ENCODE measurements at places on chromosomes 7 and 10.

GRCh38 chr10:78407009-78407711, 373.5 kb downstream of the RPS24 start:
- DNase-seq, result peak; percentile 24

- no peak for DNase-seq
These were observed 56.7 kb downstream of the ITIH5 start for GRCh38 chr10:7610026-7610425.

DNA sequence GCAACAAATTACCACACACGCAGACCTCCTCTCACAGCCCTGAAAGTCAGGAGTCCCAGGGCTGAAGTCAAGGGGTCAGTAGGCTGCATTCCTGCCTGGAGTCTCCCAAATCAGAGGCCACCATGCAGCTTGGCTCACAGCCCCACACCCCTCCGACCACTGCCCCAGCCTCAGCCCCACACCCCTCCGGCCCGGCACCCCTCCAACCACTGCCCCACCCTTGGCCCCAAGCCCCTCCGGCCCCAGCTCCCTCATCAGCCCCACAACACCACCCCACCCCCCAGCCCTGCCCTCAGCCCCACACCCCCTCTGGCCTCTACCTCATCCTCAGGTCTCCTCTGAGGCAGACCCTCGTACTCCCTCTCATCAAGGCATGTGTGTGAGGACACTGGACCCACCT, 85.7 kb downstream of the DIP2C start:
- DNase-seq, result no peak

DNA sequence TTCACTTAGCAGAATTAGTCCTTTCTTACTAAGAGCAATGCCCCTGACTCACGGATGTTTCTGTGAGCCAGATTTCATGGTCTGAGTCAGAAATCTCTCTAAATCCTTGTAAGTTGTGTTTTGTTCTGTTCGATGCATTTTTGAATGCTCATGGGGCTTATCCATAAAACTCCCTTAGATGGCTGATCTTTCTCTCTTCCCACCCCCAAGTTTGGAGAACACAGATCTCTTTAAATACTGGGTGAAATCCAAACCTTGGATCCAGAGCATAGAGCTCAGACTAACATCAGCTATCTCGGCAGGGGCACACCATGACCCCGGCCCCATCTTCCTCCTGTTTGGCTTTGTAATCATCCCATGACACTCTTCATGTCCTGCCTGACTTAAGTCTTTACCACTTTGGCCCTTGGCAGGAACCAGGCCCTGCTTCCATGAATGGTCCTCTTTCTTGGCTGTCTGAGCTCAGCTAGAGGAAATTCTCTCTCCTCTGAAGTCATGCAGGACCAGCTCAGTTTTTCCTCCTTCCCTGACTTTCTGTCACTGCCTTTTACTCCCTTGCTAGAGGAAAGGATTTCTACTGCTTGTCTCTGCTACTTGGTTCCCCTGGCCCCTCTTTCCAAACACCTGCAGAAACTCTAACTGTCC, 120.4 kb upstream of the RAB11FIP2 start:
- DNase-seq, result no peak

DNA sequence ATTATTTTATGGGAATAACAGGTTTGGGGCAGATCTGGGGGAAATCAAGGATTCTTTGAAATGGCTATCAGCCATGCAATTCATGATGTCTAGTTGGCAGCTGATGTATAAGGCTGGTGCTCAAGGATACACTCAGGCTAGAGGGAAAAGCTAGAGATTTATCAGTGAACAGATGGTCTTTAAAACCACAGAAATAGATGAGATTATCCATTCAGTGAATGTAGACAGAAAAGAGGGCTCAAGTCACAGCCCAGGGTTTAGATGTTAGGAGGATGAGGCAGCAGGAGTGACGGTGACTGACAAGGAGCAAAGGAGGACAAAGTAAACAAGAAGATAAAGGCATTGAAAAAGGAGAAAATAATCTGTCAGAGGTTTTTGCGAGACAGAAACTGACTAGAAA, 238.7 kb downstream of the CDK14 start:
- no peak for DNase-seq

DNA sequence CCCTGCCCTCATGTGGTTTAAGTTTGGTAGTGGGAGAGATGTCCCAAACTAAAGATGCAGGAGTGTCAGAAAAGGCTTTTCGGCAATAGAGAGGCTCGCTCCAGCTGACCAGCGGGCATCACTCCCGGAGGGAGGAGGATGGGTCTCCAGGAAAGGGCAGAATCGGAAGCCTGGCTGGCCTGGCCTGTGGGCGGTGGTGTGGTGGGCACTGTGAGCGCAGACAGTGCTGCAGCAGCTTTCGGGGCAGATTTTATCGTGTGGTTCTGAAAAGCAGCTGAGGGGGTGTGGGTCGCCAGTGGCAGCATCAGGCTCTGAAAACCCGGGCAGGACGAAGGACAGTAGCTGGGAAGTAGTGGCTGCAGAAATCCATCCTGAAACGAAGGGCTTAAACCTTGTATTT, 12.8 kb downstream of the BNIP3 start:
- DNase-seq, result no peak

GRCh38 chr7:40799493-40800403, 664.9 kb downstream of the SUGCT start:
- DNase-seq, result no peak

- DNase-seq, result no peak
These were observed 2.3 kb upstream of the HOXA13 start for GRCh38 chr7:27202018-27202861.

- no peak for DNase-seq
These were observed 15.5 kb upstream of the SFMBT2 start for GRCh38 chr10:7426349-7426748.

GRCh38 chr10:95333997-95334804, 43.4 kb upstream of the PDLIM1 start:
- DNase-seq, result no peak

DNA sequence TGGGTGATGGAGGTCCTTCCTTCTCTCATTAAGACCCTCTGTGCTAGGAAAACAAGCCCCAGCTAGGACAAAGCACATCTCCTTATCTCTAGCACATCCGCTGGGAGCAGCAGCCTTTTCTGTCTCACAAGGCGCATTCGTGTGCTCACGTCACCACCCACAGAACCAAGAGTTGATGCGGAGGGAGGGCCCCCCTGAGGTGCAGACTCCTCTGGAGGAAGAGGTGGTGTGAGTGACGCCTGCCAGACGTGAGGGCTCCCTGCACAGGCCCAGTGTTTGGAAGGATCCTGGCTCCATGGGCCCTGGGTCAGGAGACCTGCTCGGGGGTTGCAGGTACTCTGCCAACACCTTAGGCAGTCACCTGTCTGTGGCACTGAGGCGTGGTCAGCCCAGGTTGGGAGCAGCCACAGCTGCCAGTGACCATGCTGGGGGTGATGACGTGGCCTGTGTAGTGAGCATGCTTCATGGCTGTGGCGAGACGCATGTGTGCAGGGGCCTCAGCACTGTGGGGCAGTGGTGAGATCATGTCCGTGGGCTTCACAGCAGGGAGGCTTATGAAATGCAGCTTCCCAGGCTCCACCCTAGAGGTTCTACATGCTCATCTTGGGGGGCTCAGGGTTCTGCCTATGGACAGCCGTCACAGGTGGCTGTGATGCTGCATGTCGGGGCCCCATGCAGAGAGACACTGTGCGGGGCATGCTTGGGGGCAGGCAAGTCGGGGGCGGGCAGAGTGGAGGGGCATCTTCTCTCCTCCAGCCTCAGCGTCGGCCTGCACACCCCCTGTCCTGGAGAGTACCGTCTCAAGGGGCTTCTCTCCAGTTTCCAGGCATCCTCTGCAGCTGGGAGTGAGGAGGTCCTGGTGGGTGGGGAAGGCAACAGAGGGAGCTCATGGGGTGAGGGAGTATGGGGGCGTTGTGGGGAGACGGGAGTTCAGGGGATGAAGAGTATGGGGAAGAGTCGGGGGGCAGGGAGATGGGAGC, 56.2 kb upstream of the DPYSL4 start:
- DNase-seq, result no peak

GRCh38 chr10:75395932-75396630, 5.5 kb downstream of the ZNF503 start:
- DNase-seq, result no peak

GRCh38 chr7:6647080-6647479, 10.0 kb downstream of the ZNF316 start:
- no peak for DNase-seq

DNA sequence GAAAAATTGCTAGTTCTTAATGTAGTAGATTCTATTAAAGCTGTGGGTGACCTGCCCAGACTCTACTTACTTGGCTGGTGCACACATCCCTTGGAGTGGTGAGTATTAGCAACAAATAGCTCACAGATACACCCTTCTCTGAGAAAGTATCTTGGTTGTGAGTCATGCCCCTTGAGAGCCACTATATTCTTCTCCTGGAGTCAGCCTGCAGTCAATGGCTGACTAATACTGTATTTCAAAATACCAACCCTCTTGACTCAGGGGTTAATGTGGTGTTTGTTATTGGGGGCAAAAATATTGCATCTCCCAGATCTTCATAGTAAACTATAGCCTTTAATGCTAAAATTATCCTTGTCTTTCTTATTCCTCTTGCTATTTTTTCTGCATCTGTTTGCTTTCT, 354.9 kb downstream of the BMPER start:
- DNase-seq, result no peak

GRCh38 chr7:88628363-88629085, 131.0 kb upstream of the ZNF804B start:
- no peak for DNase-seq

DNA sequence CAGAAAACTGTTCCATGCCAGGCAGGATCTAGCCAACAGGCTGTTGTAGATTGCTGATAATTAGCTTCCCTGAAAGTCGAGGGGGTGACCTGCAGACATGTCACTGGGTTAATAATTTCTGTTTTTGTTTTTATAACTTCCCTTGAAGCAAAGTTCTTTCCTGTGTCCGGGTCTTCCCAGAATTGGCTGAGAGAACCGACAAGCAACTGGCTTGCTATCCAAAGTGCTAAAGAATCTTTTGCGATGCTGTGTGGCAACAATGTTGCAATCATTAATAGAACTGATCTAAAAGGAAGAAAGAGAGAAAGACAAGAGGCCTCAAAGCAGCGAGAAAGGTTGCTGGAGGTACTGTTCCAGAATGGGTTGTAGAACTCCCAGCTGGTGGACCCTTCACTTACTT, 132.1 kb upstream of the DPP6 start:
- no peak for DNase-seq

DNA sequence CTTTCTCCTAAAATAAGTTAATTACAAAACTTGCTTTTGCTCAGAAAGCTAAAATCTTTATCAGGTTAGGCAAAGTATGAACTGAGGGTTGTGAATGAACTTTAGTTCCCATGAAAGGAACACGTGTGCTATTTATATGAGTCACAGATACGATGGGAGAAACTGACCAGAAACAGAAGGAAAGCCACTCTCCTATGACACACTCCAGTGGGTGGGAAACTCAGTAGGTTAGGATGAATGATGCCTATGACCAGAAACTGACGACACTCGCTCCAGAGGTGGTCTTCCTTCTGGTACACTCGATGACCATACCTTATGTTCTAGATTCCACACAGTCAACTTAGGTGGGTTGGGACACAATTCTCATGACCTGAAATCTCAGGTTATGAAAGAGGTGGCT, 215.7 kb upstream of the INHBA start:
- no peak for DNase-seq

DNA sequence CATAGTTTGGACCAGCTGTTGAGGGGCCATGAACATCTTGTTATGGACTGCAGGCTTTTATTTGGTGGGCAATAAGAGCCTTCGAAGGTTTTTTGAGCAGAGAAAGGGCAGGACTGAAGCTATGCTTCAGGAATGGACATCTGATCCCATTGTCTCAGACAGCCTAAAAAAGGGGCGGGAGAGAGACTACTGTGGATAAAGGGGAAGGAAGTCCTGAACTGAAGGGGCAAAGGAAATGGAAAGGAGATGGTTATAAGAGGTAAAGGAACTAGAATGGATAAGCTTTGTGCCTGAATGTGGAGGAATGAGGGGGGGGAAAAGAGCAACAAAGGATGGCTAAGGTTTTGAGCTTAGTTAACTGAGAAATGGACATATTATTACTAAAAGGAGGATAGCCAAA, 172.5 kb downstream of the SKAP2 start:
- DNase-seq, result no peak

DNA sequence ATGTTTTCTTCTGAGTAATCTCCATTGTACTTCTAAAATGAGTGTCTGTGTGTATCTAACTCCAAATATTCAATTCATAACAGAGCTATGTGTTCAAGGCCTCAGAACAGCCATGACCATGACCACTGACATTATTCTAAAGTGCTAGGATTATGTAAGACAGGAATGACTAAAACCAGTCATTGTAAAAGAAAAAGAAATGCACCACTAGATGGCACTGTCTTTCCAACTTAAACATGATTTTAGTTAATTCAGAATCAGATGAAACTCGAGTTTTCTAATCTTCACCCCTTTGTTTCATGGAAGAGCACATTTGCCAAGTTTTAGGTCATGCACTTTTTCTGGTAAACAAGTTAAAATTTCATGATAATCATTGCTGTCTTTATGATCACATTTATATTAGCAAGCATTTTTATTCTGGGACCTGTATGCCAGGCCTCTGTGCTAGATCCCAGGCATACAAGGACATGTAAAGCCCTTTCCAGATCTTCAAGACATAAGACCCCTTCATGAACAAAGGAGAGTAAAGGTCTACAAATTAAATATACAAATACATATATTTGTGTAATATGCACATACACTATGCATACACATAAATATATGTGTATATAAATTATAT, 26.1 kb upstream of the RSU1 start:
- peak; percentile 61 for DNase-seq

DNA sequence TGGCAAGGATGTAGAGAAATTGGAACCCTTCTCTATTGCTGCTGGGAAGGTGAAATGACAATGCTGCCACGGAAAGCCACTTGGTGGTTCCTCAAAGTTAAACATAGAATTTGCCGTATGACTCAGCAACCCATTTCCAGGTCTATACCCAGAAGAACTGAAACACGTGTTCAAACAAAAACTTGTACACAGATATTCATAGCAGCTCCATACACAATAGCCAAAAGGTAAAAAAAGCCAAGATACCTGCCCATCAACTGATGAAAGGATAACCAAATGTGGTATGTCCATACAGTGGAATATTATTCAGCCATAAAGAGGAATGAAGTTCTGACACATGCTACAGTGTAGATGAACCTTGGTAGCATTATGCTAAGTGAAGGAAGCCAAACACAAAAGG, 39.1 kb downstream of the LHPP start:
- DNase-seq, result no peak

- DNase-seq, result no peak
These were observed 30.1 kb upstream of the KCNMA1 start for GRCh38 chr10:77667426-77668324.

GRCh38 chr7:10579561-10579960, 394.1 kb upstream of the PHF14 start:
- DNase-seq, result no peak

GRCh38 chr7:8126601-8127167, 135.3 kb downstream of the ICA1 start:
- no peak for DNase-seq

DNA sequence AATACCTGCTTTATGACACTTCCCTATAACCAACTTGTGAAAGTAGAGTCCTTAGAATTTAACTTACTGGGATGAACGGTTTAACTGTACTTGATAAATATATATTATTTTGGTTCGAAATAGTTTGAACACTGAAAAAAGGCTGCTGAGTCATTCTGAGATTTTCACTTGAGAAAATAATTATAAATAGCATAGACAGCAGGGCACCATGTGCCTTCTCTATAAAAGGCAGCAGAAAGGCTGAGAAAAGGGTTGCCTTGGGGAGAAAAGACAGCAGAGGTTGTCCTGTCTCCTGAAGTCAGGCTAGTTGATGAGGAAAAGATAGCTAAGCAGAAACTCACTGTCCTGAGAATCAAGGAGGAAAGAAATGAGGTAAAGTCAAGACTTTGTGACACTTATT, 92.4 kb downstream of the CTTNBP2 start:
- no peak for DNase-seq
